Right ventricle myocardium inferior (tissue), 1 donor: ENCODE measurements at places on chromosomes 3 and 15. TPM values are rescaled to one million over a fixed set of nuclear protein-coding genes. Genes with fewer than 3 reads are reported as not detected.

GRCh38 chr3:129695230-129695629, 88.8 kb upstream of the PLXND1 start:
- DNase-seq = no peak

ZNF621 gene
- total RNA-seq = 10.5 TPM

SLC12A6 gene
- 30.4 TPM for total RNA-seq

EOMES gene
- total RNA-seq = 0.08 TPM

CNTN4 gene
- total RNA-seq = 2.5 TPM

GRCh38 chr15:64501396-64501715, 41.0 kb downstream of the ZNF609 start:
- no peak for DNase-seq

UROC1 gene
- total RNA-seq = not detected

GRCh38 chr3:131053043-131053859, 26.6 kb downstream of the NEK11 start:
- no peak for DNase-seq

PLA2G4E gene
- total RNA-seq = 0.05 TPM

KIF7 gene
- 2.2 TPM for total RNA-seq

DNA sequence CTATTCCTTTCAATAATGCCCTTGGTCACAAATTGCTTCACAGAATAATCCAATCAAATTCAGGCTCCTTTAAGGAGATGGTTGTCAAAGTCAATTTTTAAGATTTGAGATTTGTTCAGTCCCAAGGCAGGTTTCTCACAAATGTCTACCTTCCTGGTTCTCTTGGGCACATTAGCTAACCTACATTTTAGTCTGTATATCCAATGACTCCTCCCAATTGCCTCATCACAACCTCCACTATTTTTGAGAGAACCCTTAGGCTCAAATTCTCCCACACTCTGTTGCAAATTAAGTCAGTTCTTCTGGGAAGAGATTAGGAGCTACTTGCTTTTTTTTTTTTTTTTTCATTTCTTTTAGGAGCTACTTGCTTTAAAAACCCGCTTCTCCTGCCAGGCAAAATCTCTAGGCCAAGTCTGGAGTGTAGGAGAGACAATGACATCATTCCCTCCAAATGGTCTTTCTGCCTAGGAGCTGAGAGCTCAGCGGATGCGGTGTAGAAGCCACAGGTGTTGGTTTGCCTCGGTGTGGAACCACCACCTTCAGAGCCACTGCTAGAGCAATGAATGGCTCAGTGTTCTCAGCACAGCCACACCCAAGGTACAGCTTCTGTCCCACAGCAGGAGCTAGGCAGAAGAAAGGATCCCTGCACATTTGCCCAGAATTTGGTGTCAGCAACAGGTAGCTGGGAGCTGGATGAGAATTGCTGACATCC, 10.0 kb upstream of the INO80 start:
- no peak for DNase-seq

SCN11A gene
- 0.08 TPM for total RNA-seq

GRCh38 chr3:45870099-45870498, 16.2 kb upstream of the CCR9 start:
- DNase-seq = no peak

ALDH1A2 gene
- 14.2 TPM for total RNA-seq

DNA sequence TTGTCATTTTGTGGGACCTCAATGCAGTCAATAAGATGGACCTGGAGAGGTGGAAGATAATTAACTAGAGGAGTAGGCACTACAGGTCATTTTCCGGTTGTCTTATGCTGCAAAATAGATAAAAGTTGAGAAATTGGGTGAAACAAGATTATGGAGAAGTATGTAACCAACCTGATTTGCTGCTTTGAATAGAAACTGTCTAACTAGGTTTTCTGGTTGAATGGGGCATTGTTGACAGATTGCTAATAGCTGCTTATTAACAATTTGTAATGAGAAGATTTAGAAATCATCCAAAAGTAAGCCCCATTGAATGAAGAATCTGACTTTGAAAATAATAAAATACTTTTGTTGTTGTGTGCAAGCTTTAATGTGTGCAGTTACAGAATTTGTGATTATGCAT, 26.2 kb downstream of the PIAS1 start:
- DNase-seq = no peak

GRCh38 chr3:141392897-141393734, 24.8 kb downstream of the ZBTB38 start:
- no peak for DNase-seq

GOLGA8G gene
- total RNA-seq = not detected

- DNase-seq = no peak
These were observed 3.7 kb upstream of the PLD1 start for GRCh38 chr3:171813897-171814460.

- DNase-seq = no peak
These were observed 106.6 kb downstream of the SSR3 start for GRCh38 chr3:156448300-156448699.

GRCh38 chr3:73448041-73448440, 176.7 kb downstream of the PDZRN3 start:
- DNase-seq = no peak

DNA sequence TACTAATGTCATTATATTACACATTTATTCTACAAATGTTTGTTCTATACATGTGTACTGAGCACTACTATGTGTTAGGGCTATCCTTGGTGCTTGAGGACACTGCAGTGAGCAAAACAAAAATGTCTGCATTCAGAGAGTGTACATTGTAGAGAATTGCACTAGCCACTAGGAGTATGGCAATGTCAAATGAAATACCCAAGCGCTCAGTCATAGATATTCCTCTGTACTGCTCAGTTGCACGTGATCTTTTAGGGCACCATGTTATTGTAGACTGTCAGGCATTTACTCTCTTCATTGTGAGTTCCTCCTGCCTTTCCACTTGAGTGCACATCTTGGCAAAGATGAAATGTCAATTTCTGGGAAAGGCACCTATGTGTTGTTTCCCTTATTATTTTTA, 36.8 kb downstream of the FNDC3B start:
- no peak for DNase-seq

- no peak for DNase-seq
These were observed 13.3 kb upstream of the PLXNA1 start for GRCh38 chr3:126969586-126969985.

FBXO40 gene
- 182 TPM for total RNA-seq

CELSR3 gene
- total RNA-seq = 0.38 TPM

DNA sequence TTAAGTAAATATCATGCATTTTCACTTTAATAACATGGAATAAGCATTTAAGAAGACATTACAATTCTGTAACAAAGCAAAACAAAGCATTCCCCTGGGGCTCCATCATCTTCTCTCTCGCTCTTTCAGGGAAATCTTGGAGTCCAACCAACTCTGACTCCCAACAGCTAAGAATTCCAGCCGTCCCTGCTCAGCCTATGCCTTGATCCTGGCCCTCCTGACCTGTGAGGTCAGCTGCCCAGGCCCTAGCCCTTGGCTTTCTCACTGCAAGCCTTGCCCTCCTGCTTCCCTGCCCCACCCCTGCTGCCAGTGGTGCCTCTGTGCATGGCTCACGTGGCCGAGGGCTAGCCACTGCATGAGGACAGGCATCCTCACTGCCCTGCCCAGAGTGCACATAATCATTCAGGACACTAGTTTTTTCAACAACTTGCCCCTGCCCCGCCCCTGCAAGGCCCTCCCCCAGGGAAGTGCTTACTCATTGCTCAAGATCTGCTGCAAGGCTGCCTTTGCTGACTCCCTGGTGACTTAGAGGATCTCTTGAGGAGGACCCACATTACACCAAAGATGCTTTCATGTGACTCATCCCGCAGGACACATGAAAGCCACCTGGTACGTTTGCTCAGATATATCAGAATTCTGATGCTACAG, 37.6 kb downstream of the MTMR10 start:
- no peak for DNase-seq

ZNF106 gene
- 457 TPM for total RNA-seq

ALDH1L1 gene
- 23.1 TPM for total RNA-seq

DNA sequence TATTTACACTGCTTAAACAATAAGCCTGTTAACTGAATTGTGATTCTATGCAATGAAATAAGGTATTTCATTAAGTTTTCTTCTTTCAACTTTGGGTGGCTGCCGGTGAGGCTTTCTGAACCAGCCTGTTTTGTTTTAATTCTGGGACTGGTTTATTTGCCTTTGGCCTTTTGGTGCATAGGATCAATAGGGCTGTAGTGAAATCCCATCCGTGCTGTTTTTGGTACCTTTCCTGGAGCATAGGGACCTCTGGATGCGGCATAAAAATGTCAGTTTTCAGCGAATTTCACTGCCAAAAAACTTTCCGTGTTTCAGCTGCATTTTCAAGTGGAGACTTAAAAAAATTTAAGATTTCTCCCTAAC, 514 bp downstream of the PLS1 start:
- no peak for DNase-seq
